Stimulated activated CD8-positive, alpha-beta memory T cell treated with anti-CD3 and anti-CD28 coated beads, Interleukin-4, amount 100 ng/mL, for 1 hour (primary cell): ENCODE measurements at places on chromosomes 13 and 19.

DNA sequence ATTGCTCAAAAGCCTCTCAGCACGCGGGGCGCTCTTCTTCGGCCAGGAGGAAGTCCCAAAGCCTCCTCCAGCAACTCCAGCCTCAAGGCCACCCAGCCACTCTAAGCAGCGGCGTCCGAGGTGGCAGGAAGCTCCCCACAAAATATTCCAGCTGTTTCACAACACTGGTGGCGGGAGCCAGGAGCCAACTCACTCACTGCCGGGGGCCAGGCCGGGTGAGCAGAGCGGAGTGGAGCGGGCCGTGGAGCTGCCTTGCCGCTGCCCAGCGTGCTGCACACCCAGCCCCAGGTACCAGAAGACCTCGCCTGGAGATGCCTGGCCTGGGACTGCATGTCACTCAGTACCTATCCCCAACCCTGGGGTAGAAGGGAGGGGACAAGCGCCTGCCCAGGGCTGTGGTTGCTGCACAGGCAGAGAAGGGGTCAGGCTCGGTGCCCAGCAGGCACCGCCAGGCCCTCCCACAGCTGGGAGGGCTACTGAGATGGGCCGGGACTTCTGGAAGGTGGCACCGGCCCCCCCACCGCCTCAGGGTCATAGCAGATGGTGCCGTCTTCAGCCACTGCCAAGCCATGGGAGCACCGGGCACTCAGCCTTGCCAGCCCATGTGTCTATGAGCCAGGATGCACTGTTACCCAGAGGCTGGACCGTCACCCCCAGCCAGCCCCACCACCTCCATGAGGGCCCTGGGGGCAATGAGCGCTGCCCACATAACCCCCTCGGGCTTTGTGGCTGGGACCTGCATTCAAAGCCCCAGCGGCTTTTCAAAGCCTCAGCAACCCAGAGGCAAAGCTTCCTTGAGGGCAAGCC, 59.2 kb downstream of the MLLT1 start:
- no peak for DNase-seq

DNA sequence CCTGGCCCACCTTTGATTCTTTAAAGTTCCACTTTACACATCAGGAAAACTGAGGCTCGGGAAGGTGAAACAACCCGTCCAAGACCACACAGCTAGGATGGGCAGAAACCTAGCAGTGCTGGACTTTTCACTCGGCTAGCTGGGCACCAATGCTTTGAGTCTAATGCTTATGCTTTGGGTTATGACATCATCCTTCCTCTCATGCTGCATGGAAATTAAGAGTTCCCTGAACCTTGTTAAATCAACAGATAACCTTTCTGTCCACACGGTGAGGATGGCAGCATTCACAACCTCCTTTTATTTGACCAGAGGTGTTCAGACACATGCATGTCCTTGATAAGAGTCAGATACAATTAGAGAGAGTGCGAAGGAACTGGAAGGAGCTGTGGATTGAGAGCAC, 138.4 kb downstream of the UQCRFS1 start:
- DNase-seq, result no peak

DNA sequence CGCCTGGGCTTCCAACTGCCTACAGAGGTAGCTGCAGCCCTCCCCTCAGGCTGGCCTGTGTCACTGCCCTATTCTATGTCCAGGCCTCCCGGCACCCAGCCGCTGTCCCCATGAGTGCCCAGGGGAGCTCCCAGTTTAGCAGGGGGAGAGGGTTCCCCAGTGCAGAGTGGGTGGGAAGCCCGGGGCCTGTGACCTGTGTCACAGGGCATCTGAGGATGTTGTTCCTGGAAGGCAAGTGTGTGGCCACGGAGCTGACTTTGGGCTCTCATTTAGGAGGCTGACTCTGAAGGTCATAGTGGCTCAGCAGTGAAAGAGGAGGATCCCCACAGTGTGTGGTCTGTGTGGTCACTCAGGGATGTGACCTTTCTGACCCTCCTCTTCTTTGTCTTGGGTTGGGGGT, 25.1 kb downstream of the PPP1R37 start:
- no peak for DNase-seq

- DNase-seq, result no peak
These were observed 14.0 kb upstream of the HOMER3 start for GRCh38 chr19:18955042-18955441.

DNA sequence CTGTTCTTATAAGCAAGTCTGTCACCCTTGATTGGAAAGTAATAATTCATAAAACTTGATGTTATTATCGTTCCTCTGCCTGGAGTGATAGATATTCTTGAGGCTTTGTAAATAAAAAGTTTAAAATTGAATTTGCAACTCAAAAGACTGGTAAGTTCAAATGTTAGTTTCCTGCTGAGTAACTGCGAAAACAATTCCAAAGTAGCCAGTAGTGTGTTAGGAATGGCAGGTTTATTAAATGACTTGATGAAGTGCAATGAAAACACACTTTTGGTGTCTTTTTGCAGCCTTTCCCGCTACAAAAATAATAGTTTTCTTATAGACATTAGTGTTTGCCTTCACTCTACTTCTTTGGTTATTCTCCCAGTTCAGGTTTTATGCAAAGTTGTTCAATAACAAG, 299.3 kb downstream of the DLEU7 start:
- DNase-seq, result no peak

DNA sequence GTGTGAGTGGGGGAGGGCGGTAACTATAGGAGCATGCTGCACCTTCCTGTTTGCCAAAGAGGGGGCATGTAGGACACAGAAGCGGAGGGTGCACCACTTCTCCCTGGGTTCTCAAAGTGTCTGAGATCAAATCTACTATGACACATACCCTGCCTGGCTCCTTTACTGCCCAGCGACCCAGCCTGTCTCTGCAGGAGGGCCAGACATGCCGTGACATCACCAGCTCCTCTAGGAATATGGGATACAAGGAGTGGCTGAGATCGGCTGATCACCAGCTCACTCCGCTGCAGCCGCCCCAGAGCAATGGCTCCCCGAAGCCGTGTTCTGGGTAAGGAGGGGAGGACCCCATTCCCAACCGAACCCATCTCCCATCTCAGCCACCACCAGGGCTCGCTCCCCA, 16.4 kb upstream of the IGFL1 start:
- no peak for DNase-seq

DNA sequence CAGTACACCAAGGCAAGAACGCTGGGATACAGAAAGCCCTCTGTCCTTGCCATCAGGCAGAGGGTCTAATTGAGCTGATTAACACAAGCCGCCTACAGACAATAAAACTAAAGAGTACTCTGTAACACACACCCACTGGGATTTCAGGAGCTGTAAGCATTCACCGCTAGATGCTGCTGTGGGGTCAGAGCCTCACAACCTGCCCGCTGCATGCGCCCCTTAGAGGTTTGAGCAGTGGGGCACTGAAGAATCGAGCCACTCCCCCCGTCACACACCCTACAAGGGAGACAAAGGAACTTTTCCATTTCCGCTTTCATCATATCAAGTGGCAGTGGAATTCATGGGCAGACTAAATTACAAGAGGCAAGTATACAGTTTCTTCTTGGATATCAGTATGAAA, 1080.6 kb downstream of the PCDH17 start:
- no peak for DNase-seq

DNA sequence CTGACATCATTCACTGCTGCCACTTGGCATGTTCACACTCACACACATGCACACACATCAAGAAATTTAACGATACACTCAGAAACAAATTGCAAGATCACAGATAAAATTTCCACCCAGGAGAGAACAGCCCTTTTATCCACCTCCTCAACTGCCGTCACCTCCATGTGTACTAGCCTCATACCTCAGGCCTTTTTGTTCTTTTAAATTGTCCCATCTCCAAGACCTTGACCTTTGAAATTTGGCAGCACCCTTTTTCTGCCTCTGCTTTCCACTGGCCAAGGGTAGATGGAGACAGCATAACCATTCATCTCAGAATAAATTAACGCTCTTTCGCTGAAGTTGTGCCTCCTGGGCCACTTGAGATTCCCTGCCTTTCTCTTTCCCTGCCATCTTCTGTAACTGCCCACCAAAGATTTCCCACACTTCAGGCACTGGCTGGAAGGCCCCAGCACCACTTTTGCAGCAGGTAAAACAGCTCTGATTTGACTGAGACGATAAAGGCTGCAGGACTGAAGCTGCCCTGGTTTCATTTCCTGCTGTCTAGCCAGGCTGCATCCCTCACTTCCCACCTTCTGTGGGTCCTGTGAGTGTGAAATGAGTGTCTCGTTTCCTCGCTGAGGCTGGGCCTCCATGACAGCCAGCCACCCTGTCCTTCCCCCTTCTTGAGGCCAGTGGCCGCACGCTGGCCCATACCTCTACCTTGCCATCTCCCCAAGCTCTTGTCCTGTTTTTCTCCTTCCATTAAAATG, 39.3 kb downstream of the MBNL2 start:
- DNase-seq, result no peak

- peak; percentile 63 for DNase-seq
These were observed 29.1 kb downstream of the VAV1 start for GRCh38 chr19:6801485-6802086.

- DNase-seq, result no peak
These were observed 159.1 kb downstream of the LIG4 start for GRCh38 chr13:108056278-108056677.

DNA sequence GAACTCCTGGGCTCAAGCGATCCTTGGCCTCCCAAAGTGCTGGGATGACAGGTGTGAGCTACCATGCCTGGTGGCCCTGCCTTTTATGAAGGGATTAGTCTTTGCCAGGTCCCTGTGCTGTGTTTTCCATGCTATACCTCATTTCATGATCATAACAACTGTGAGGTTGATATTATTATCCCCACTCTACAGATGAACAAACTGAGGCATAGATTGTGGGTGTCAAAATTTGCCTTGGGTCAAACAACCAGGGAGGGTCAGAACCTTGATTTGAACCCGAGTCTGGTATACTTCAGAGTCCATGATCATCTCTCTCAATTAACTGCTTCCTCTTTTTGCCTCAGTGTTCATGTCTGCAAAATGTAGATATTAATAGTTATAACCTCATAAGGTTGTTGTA, 6.9 kb downstream of the PINLYP start:
- DNase-seq, result no peak

- no peak for DNase-seq
These were observed 138.3 kb upstream of the NBEA start for GRCh38 chr13:34803756-34804155.

DNA sequence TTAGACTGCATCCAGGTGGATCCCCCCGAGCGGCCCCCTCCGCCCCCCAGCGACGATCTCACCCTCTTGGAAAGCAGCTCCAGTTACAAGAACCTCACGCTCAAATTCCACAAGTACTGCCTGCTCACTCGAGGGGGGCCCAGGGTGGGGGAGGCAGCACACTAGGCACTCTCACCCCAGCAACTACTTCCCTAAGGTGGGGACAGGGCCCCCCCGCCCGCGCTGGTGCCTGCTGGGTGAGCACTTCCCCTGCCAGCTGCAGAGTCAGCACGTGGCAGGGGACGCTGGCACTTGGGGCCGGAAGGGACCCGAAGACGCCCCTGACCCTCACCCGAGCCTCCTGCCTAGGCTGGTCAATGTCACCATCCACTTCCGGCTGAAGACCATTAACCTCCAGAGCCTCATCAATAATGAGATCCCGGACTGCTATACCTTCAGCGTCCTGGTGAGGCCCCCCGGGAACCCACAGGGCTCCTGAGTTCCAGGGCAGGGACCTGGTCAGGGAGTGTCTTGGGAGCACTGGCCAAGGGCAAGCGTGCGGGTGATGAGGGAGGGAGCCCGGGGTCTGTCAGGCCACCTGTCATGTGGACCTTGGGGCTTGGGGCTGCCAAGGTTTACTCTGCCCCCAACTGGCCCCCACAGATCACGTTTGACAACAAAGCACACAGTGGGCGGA, 5.2 kb downstream of the MCOLN1 start:
- no peak for DNase-seq

DNA sequence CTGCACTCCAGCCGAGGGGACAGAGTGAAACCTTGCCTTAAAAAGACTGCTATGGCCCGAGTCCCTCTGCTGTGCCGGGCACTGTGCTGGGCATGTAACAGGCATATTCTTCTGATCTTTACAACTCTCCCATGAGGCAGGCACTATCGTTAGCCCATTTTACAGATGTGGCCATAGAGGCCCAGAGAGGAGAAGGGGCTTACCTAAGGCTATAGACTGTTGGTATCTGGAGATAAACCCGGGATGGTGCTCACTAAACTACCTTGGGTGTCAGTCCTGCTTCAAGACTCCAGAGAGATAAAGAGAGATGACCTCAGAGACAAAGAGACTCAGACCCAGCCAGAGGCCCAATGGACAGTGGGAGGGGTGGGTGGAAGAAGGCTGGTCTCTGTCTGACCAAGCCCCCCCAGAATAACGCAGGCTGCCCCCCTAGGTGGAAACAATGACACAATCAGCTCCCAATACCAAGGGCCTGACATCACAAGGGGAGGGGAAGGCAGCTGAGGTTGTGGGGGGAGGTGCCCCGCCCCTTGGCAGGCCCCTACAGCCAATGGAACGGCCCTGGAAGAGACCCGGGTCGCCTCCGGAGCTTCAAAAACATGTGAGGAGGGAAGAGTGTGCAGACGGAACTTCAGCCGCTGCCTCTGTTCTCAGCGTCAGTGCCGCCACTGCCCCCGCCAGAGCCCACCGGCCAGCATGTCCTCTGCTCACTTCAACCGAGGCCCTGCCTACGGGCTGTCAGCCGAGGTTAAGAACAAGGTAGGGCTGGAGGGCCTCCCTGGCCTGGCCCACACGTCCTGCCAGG, at the start of gene CNN1:
Gene CNN1, plus strand, starts transcription at position 620 of the 805 bp plus-strand sequence. Its CDS starts 77 bp downstream, at position 697.
- DNase-seq, result no peak

- DNase-seq, result no peak
These were observed 56.1 kb downstream of the DNM2 start for GRCh38 chr19:10773969-10774368.

DNA sequence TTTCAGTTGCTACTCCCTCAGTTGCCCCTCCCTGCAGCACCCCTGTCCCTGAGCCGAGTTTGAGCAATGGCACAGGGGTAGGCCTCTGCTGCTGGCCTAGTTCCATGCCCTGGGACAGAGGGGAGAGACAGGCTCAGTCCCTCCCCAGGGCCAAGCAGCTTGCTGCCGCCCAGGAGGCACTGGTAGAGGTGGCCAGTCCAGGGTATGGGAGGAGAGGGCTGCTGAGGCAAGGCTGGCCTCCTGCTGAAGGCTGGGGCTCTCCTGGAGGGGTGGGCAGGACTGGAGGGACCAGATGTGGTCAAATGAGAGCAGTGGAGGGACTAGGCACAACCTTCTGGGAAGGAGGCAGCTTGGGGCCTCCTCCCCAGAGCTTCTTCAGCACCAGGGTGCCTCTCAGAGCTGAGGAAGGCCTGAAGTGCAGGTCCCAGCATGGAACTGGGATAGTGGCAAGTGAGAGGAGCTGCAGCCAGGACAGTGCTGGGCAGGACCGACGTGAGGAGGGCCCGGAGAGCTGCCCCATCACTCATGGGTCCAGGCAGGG, 29.8 kb upstream of the VSTM2B start:
- no peak for DNase-seq

- DNase-seq, result no peak
These were observed 7.9 kb downstream of the PBX4 start for GRCh38 chr19:19610376-19611202.

GRCh38 chr13:24834902-24835510, 71.0 kb downstream of the RNF17 start:
- no peak for DNase-seq

- no peak for DNase-seq
These were observed 11.2 kb downstream of the FEM1A start for GRCh38 chr19:4802711-4803110.

- DNase-seq, result no peak
These were observed 16.2 kb downstream of the CLEC11A start for GRCh38 chr19:50739132-50739913.

GRCh38 chr13:43611281-43612273, 175.2 kb downstream of the ENOX1 start:
- no peak for DNase-seq
